ENCODE measurements at places on chromosomes 7 and 10.

- no peak for DNase-seq
Measured at GRCh38 chr7:43808410-43808809, 49.9 kb downstream of the BLVRA start.

DNA sequence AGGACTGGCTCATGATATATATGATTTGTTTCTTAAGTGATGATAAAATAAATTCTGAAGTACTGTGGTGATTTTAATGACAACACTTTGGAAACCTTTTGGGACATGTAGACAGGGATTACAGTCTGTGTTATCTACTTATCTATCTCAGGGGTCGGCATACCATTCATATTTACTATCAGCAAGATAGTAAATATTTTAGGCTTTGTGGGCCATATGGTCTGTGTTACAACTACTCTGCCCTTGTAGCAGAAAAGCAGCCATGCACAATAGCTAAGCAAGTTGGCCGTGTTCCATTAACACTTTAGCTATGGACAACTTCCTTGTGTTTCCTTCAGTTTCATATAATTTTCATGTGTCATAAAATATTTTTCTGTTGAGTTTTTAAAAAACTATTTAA, 97.8 kb upstream of the PRPS1L1 start:
- DNase-seq = peak; percentile 34

GRCh38 chr7:121205777-121206176, 123.0 kb upstream of the WNT16 start:
- no peak for DNase-seq

- DNase-seq = no peak
Measured at GRCh38 chr7:93690021-93690420, 115.5 kb upstream of the CALCR start.

GRCh38 chr7:112161253-112162141, 44.7 kb downstream of the DOCK4 start:
- DNase-seq = peak; percentile 13

DNA sequence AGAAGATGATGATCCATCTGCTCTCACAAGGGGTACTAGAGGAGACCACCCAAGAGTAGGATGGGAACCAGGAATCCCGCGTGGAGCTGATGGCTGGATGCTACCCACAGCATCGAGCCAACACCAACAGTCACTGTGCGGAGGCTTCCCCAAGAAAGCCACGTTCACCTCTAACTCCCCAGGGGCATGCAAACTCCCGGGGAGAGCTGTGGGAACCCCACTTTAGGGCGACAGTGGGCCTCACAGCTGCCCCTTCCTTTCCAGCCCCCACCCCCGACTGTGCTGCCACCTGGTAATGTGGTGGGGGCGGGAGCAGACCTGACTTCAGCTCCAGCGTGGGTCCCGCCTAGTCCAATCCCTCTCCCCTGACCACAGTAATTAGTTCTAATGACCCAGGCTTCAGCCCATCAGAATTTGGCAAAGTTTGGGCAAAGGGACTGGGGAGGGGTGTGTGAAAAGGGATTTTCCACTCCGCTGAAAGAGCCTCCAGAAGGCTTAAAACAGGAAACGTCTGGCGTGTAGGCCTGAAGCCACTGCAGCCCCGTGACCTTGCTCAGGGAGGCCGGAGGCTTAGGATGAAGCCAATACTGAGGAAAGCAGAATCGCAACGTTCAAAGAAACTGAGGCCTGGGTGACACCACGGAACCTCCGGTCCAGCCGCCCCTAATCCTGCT, 20.3 kb downstream of the ASB13 start:
- DNase-seq = no peak

DNA sequence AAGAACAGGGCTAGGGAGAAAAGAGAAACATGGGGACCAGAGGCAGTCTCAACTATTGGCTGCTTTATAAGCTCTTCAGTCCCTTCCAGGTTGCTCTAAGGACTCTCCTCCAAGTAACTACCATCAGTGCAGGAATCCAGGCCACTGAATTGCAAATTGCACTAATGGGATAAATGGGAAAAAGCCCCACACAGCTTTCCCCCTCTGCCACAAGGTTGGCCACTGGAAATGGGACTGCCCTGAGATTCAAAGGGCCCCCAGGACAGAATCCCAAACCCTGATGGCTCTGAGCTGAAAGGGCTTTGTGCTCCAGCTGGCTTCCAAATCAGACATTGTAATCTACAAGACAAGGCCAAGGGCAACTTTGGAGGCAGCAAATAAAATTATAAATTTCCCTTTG, 633.2 kb downstream of the ACTR3B start:
- DNase-seq = no peak

DNA sequence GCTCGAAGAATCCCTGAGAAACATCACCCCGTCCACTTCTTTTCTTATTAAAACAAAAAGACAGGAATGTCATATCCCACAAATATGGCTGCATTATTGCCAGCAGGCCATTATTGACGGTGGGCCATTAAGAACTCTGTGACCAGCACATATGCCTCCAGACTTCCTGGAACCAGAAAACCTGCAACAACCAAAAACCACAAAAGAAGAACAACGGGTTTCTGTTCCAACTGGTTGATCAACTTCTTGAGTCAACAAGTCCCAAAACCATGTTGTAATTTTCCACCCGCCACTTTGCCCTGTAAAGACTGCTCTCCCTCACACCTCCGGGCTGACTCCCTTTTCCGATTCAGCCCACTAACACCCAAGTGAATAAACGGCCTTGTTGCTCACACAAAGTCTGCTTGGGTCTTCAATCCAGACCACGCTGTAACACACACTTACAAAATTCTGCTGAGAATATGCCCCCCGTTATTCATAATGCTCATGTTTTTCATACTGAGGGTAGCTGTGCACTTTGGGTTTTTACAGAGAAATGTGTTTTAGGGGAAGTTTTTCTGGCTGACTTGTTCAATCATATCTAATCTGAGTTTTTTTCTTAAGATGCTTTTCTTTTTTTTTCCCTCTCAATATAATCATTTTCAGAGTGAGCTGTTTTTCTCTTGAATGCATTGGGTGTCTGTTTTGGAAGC, 20.7 kb downstream of the ZNF107 start:
- no peak for DNase-seq

GRCh38 chr10:122464250-122464510, 2.8 kb downstream of the HTRA1 start:
- no peak for DNase-seq

DNA sequence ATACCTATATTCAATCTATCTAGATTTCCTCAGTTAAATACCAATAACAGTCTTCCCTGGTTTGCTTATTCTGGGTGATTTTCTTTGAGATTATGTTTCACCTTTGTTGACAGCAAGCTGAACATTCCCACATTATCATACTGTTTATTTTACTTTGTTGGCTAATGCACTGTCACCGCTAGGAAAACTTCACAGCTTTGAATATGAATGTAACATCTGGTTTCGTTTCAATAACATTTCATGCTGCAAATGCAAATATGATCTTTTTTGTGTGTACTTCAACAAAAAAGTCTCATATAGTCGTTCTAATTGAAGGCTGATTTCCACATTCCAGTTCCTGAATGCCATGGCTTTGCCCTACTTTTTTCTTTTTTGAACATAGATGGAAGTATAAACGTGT, 946.3 kb upstream of the GHITM start:
- no peak for DNase-seq

- no peak for DNase-seq
Measured at GRCh38 chr10:52729271-52730104, 43.1 kb downstream of the MBL2 start.

- DNase-seq = no peak
Measured at GRCh38 chr10:131480861-131481260, 169.3 kb upstream of the TCERG1L start.

- DNase-seq = no peak
Measured at GRCh38 chr7:39415091-39415787, 151.0 kb upstream of the YAE1 start.

DNA sequence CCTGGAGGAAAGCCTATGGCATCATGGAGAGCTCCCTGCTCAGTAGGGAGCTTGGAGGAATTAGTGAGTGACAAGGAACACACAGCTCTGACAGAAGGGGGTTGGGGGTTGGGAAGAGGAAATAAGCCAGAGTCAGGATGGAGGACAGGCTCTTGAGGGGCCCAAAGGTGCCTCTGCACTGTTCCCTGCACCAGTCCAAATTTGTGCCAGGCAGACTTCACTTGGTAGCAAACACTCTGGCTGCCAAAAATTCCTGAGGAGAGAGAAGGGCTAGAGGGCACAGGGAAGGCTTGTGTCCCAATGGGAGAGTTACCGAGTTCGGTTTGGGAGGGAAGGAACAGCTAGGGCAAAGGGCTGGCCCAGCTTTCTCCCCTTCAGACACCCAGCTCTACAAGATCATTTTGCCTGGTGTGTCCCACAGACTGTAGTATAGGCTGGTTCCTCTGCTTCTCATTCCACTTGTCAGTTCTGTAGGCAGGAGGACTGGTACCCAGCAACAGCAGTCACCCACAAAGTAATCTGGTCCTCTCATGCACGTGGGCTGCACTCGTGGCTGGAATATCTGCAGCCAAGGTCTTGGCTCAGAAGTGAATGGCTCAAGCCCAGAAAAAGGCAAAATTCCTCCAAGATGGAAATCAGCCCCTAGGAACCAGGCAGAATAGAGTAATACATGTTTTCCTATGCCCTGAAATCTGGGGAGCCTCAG, 8.0 kb upstream of the KCNIP2 start:
- DNase-seq = no peak

DNA sequence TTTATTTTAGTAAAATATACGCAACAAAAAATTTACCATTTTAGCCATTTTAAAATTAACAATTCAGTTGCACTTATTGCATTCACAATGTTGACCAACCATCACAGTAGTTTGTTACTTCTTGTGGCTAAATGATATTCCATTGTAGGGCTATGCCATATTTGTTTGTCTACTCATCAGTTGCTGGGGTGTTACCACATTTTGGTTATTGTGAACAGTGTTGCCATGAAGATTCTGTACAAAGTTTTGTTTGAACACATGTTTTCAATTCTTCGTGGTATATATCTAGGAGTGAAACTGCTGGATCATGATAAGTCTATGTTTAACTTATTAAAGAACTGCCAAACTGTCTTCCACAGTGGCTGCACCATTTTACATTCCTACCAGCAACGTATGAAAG, 46.3 kb upstream of the ZNF365 start:
- DNase-seq = no peak

GRCh38 chr7:127525866-127526480, 59.4 kb downstream of the GCC1 start:
- DNase-seq = no peak
